Pulmonary artery endothelial cell (primary cell): ENCODE measurements at places on chromosomes 12 and 14. TPM values are rescaled to one million over a fixed set of nuclear protein-coding genes. Genes with fewer than 3 reads are reported as not detected.

KDM2B gene
- total RNA-seq: 27.8 and 30.5 TPM in 2 replicates

RND1 gene
- total RNA-seq: 1.4 and 3.7 TPM in 2 replicates

DHRS2 gene
- 0.07 and 0.21 TPM in 2 replicates for total RNA-seq

FOXG1 gene
- 0.04 and 0.26 TPM in 2 replicates for total RNA-seq

POTEG gene
- not detected in 2 replicates for total RNA-seq

ASPG gene
- not detected in 2 replicates for total RNA-seq

AICDA gene
- total RNA-seq: not detected in 2 replicates

EXOC3L4 gene
- not detected in 2 replicates for total RNA-seq

GLIPR1 gene
- 79.3 and 96.8 TPM in 2 replicates for total RNA-seq

KRT2 gene
- not detected in 2 replicates for total RNA-seq

RILPL2 gene
- total RNA-seq: 5.3 and 5.5 TPM in 2 replicates

IL22 gene
- total RNA-seq: not detected in 2 replicates

ARG2 gene
- 35.9 and 54.9 TPM in 2 replicates for total RNA-seq

KRT80 gene
- 2.0 and 4.9 TPM in 2 replicates for total RNA-seq

RPGRIP1 gene
- total RNA-seq: not detected in 2 replicates

CELA1 gene
- total RNA-seq: not detected in 2 replicates
